ENCODE measurements at places on chromosomes 1 and 21.

- DNase-seq = no peak
These were observed 3.5 kb downstream of the FUBP1 start for GRCh38 chr1:77975386-77975785.

GRCh38 chr1:207619871-207620542, 24.9 kb upstream of the CR1L start:
- DNase-seq = peak; percentile 46

- DNase-seq = no peak
These were observed 62.5 kb downstream of the LRIG2 start for GRCh38 chr1:113135460-113135859.

- DNase-seq = no peak
These were observed 123.9 kb upstream of the TMPRSS2 start for GRCh38 chr21:41631564-41632461.

- no peak for DNase-seq
These were observed 810 bp upstream of the CYP4A11 start for GRCh38 chr1:46942086-46942485.
